ENCODE measurements at places on chromosomes 16 and 17.

GRCh38 chr17:39804839-39805238 lies 59.3 kb downstream of the IKZF3 start:
- DNase-seq = no peak

DNA sequence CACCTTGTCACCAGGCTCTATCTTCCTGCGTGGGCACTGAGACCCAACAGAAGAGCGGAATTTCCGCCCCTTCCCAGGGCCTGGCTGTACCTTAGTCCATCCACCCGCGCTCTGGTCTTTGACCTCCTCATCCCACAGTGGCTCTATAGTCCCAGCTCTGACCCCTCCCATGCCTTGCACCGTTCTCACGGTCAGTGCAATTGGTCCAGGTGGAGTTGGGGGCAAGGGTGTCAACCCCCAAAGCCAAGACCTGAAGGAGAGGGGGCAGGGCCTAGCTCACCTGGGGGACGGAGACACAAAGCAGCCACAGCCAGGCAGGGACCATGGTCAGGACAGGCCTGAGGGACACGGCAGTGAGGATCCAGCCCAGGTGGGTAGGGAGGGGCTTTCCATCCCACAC lies 944 bp downstream of the CDH16 start:
- no peak for DNase-seq

DNA sequence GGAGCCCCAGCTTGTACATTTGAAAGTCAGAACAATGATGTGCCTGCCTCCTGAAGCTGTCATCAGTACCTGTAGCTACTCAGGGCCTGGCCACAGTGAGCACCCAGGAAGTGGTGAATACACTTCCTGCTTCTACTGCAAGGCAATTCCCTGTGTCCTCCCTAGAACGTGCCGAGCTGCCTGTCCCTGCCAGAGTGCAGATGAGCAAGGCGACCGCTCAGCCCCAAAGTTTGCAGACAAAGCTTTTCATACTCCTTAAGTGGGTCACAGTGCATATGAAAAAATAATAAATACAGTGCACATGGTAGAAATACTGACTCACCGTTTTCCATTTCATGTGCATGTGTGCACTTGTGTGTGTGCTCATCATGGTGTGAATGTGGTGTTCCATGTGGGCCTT lies 77.3 kb downstream of the MPRIP start:
- no peak for DNase-seq

GRCh38 chr17:38538906-38539305 lies 66.8 kb downstream of the SRCIN1 start:
- no peak for DNase-seq

DNA sequence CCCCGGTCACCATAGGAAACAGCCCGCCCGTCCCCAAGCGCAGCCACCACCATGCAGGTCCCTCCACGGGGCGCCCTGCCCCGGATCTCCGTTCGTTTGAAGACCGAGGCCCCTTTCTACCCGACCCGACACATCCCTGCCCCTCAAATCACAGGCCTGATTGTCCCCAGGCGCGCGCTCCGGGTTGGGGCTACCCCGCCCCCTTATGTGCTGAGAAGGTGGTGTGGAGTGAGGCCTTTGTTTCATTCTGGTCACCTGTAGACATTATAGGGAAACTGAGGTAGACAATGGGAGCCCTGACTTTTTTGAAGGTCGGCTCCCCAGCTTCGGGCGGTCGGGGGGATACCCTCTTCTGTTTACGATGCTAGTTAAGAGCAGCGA lies 763 bp upstream of the ACTG1 start:
- DNase-seq = peak; percentile 52
